ENCODE measurements at places on chromosomes 4 and X. TPM values are rescaled to one million over a fixed set of nuclear protein-coding genes. Genes with fewer than 3 reads are reported as not detected.

Gene GUCY1A1
- total RNA-seq, result not detected

Gene TRIM60
- total RNA-seq, result not detected

Gene LONRF3
- total RNA-seq, result 5.4 TPM

- no peak for DNase-seq
These were observed 12.4 kb upstream of the VEGFC start for GRCh38 chr4:176805155-176805554.

DNA sequence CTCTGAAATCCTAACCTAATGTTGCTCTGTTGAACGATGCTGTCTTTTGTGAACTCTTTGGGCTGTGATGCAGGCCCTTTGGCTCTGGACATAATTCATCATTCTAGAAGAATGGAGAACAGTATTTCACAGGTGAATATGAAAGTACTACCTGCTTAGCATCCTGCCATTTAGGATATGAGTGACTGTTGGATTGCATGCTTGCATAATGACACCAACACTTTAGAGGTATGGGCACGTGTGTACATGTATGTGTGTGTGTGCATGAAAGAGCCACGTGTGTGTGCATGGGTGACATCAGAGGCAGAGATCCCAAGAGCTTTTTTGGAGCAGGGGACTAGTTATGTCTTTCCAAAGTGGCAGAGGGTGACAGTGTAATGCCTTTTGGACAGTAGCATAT, 70.2 kb upstream of the ZNF518B start:
- no peak for DNase-seq

DNA sequence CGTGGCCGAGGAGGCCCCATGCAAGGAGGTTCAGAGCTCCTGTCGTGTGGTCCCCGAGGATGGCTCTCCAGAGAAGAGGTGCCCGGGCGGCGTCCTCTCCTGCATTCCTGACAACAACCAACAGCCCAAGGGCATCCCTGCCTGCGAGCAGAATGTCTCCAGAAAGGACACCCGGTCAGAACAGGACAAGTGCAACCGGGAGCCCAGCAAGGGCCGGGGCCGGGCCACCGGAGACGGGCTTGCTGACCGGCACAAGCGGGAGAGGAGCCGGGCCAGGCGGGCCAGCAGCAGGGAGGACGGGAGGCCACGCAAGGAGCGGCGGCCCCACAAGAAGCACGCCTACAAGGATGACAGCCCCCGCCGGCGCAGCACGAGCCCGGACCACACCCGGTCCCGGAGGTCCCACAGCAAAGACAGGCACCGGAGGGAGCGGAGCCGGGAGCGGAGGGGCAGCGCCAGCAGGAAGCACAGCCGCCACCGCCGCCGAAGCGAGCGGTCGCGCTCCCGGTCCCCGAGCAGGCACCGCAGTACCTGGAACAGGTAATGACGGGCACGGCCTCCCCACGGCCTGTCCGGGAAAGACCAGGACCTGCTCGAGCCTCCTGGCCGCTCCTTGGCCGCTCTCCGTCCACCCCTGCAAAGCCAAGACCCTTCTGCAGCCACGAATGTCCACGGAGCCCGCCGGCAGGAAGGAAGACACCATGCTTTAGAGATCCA, 9.8 kb downstream of the AKAP17A start:
- DNase-seq, result no peak

GRCh38 chrX:154399527-154400368, 1.6 kb downstream of the RPL10 start:
- DNase-seq, result peak; percentile 38
